Umbilical cord (tissue), 2 donors: ENCODE measurements at places on chromosomes 16 and 17.
A peak's percentile ranks its signal among the peaks of the same experiment; 100 is the strongest.

DNA sequence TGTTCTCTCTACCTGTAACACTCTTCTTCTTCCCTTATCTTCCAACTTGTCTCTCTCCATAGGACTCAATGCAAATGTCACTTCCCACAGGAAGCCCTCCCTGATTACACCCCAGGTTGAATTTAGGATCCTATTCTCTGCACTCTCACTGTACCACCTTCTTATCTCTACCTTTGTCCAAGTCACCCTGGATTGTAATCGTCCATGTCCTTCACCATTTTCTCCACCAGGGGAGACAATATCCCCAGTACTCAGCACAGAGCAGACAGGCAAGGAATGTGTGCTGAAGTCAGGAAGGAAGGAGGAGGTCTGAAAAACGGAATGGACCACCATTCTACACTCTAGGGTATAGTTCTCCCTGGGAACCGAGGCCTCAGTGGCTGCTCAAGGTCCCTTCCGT, 14.2 kb downstream of the C16orf82 start:
- DNase-seq = no peak

GRCh38 chr17:74780443-74781238, 4.5 kb upstream of the NAT9 start:
- DNase-seq = no peak

DNA sequence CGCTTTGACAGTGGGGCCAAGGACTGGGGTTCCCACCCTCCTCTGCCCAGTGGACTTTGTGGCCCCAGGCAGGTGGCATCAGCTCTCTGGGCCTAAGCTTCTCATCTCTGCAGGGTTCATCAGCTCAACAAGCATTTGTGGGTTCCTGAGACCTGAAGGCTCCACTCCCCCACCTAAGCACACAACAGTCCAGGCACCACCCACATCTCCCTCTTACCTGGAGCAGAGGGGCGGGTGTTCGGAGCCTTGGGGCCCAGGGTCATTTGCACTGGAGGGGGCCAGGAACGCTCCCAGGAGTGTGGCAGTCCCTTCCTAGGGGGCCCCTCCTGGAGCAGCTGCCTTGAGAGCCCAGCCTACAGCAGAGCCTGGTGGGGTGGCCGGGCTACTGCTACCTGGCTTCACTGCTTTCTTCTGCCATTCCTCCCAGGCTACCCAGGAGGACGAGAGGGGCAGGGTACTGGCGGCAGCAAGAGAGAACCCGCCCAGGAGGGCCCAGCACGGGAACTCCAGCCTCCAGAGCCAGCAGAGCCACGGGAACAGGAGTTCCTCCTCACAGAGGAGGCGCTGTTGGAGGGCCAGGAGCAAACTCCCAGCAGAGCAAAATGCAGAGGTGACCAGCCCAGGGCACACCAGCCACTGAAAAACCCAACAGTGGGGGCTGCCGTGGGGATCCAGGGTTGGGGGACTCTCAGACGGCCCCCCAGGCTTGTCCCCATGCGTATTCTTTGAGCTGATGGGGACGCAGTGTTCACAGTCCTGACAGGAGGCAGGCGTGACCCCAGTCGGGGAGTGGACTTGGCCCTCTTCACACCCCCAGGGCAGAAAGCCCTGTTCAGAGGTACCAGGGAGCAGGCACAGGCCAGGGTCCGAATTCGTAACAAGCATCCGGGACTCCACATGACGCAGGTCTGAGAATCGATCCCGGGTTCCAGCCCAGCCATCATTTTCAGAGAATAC, 35.1 kb upstream of the SLC38A10 start:
- DNase-seq = no peak

DNA sequence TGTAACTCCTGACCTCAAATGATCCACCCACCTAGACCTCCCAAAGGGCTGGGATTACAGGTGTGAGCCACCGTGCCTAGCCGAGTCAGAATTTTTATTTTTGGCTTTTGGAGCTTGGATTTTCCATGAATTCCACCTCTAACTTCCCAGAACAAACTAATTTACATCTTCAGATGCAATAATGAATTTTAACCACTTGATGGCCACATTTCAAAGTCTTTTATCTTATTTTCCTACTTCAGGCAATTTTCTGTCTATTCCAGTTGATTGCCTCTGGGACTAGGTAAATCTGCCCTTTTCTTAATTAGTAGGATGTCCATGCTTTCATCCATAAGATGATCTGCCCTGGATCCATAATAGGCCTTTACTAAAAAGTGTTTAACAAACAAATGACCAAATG, 156.4 kb upstream of the ANKFN1 start:
- DNase-seq = no peak

GRCh38 chr17:18314059-18314730, 599 bp downstream of the TOP3A start:
- peak; percentile 14 for DNase-seq

DNA sequence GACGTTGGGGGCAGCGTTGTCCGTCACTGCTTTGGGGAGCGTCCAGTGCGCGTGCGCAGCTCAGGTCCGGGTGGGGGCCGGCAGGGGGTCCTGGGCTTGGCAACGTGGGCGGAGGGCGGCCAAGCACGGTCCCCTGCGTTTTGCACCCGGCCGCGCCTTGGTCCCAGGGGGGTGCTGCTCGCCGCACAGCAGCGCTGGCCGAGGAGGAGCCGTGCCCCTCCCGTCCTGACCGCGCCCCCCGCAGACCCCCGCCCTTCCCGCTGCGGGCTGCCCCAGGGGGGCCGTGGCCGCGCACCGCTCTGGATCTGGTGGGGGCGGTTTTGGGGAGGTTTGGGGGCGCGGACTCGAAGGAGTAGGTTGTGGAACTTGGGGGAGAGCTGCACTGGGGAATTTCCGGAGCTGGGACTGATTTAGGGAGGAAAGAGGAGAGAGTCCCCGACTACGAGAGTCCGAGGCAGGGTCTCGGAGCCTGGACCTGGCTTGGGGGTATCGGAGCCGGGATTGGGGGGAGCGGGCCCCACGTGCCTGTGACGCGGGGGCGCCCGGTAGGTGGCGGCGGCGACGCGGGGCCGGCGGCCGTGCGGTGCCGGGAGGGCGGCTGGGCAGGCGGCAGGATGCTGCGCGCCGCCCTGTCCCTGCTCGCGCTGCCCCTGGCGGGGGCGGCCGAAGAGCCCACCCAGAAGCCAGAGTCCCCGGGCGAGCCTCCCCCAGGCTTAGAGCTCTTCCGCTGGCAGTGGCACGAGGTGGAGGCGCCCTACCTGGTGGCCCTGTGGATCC, at the start of gene SLC9A5:
TSS of gene SLC9A5 (plus strand) at position 579 of the 777 bp plus-strand sequence. CDS start at position 615, 36 bp downstream.
- DNase-seq = no peak

GRCh38 chr16:23079675-23080301, 69.5 kb downstream of the USP31 start:
- peak; percentile 52 for DNase-seq

DNA sequence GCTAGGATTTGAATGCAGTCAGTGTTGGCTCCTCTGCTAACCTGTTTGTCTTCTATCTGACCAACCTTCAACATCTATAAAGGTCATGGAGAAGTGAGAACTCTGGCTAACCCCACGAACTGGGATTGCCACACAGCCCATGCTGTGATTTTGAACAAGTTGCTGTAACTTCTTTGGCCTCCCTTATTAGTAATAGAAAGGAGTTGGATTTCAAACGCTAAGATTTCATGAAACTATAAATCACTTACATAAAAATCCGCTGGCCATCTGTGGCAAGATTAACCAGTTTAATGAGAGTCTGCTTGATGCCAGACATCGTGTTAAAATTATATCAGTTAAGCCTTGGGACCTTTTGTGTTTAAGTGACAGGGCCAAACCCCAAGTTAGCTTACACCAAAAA, 53.4 kb downstream of the HSD17B2 start:
- DNase-seq = peak; percentile 20

DNA sequence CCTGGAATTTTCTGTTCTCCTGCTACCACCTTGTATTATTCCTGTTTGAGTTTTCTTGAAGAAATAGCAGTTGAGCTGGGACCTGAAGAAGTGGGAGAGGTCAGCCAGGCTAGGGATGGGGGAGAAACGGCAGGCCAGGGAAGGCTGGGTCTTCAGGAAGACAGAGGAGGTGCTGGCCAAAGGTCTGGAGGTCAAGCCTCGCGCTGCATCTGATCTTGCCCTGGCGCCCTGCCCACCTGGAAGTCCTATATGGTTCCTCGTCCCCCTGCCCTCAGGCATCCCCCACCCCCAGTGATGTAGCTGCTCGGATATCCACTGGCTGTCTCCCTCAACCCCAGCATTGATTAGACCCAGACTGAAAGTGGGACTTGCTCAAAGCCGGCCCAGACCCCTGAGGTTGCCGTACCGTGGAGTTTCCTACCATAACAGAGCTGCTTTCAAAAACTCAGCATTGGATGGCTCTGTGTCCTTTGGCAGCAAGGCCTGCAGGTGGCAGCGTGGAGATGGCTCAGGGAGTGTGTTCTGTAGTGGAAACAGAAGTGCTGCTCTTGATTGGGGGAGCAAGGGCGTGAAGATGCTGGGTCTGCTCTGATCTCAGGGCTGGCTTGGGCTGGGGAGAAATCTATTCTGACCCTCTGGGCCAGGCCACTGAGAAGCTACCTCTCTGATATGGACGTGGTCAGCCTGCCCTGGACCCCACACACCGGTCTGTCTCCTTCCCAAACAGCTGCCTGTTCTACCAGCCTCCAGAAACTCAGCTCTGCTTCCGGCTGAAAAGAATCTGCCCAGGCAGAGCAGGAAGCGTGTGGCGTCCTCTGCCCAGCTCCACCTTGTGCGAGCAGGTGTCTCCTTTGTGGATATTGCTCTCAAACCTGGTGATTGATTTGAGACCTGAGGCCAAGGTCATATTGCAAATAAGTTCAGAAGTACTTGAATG, 107.0 kb upstream of the CACNG5 start:
- DNase-seq = peak; percentile 65
